Omental fat pad (tissue), 4 donors: ENCODE measurements at places on chromosomes 12 and 14. TPM values are rescaled to one million over a fixed set of nuclear protein-coding genes. Genes with fewer than 3 reads are reported as not detected.

- no peak for DNase-seq
These were observed 3.4 kb downstream of the DRAM1 start for GRCh38 chr12:101880769-101881168.

DNA sequence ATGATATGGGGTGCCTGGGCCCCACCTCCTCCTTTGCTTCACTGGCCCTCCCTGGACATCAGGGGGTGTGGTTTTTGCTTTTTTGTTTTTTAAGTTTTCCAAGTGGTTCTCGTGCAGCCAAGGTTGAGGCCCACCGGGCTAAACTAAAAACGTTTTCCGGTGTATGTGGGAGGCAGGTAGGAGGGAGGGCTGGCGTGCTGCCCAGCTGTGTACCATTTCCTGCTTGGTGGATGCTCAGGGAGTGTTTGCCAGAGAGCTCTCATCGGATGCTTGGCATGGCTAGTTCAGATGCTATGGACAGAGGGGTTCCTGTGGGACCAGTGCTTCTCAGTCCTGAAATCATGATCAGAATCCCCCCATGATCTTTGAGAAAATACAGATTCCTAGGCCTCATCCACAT is 246.4 kb downstream of the CACNA1C start:
- DNase-seq = no peak

The SERPINA5 gene
- total RNA-seq = 0.24 TPM

The CDKN1B gene
- 33.7 TPM for total RNA-seq
